ENCODE measurements at places on chromosomes 2 and 18.

GRCh38 chr18:22348521-22349316 lies 69.0 kb downstream of the CTAGE1 start:
- DNase-seq: no peak

DNA sequence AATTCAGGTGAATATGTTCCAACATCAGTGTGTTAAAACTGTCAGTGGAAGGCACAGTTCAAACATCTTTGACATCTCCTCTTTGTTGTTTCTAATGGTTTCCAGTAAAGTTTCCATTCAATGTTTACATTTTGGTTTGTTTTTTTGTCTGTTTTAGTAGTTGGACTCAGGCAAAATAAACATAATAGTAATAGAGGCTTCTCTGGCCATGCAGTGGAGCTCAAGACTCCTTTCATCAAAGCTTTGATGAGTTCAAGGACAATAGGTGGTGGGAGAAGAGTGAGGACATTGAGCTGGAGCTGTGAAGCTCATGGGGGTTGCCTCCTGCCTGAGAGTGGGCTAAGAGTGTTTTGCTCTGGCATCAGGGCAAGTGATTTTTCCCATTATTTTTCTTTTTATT lies 1853.7 kb upstream of the CELF4 start:
- no peak for DNase-seq

DNA sequence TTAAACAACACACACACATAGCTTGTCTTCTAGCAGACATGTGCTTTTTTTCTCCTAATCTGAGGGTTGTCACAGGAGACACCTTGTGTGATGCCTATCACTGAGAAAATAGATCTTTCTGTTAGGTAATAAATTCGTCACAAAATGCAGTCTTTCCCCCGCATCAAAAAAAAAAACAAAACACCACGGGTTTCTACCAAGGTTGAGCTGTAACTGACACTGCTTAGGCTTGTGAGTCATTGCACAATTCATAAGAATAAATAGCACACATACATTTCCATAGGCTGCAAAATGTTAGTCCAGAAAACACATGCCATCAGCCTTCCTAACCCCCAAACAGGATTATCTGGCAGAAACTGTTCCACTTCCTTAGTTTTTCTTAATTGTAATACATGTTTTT lies 6.5 kb downstream of the TMEM163 start:
- DNase-seq: no peak

DNA sequence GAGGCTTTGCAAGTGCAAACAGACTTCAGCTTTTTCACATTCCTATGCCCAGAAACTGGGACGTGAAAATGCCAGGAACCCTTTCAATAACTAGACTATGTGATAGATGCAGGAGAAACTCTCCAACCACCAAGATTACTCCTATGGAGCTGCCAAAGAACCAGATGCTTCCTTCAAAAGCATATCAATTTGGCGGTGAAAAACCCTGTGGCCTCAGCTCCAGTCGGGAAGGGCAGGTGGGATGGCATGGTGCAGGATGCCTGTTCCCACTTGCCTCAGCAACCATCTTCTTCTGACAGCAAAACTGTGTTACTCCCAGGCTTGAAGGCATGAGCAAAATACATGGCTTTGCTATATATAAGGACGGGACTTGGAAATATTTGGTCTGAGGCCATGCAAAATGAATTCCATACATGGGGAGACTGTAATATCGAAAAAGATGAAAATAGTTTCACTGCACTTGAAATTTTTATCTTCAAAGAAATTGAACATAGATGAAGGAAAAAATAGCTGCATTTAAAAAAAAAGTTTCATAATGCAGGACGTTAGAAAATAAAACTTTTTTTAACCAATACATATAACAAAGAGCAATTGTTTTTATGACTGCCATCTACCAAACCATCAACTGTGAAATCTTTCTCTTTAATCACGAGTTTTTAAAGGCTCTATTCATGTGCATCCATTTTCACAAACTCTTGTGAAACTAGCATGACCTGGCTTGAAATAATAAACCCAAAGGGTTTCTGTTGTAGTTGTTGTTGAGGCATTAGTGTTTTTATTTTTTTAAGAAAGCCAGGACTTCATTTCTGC lies 99.1 kb downstream of the AFF3 start:
- DNase-seq: no peak

GRCh38 chr2:106299696-106300095 lies 105.6 kb upstream of the UXS1 start:
- no peak for DNase-seq

GRCh38 chr2:189569295-189569910 lies 11.2 kb downstream of the SLC40A1 start:
- no peak for DNase-seq

GRCh38 chr2:24820175-24820513 lies 26.9 kb downstream of the CENPO start:
- no peak for DNase-seq

DNA sequence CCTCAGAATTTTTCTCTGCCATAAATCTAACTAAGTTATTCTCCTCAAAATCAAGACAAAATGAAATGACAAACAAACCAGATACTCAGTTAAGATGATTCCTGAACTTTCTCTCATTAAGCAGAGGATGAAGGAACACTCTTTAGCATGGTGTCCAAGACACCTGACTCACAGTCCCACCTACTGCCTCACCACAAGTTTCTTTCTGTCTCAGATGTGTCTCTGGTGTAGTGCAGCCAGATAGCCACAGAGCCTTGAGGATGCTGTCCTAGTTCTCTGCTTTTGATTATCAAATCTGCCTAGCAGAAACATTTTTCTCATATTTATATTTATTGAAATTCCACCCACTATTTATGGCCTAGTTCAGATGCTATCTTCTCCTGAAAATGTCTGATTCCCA lies 103.6 kb upstream of the TMEM200C start:
- DNase-seq: no peak

- no peak for DNase-seq
Observed at GRCh38 chr18:5052491-5052890, 144.6 kb downstream of the AKAIN1 start.

DNA sequence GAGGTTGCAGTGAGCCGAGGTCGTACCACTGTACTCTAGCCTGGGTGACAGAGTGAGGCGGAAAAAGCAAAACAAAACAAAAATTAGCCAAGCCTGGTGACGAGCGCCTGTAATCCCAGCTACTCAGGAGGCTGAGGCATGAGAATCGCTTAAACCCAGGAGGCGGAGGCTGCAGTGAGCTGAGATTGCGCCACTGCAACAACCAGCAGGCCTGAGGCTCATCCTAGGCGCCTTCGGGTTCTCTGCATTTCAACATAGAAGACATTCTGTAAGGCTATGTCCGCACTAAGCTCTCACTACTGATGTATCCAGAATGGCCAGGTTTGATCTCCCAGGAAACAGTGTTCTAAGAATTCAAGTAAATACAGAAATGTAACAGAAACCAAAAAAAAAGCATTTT lies 23.5 kb downstream of the PTPN2 start:
- DNase-seq: no peak

GRCh38 chr18:62066102-62066818 lies 120.6 kb downstream of the PIGN start:
- DNase-seq: no peak

GRCh38 chr2:191895195-191895594 lies 48.3 kb upstream of the CAVIN2 start:
- DNase-seq: no peak

- DNase-seq: no peak
Observed at GRCh38 chr2:204453730-204454167, 91.5 kb upstream of the PARD3B start.

GRCh38 chr18:55768255-55768654 lies 180.3 kb upstream of the TCF4 start:
- no peak for DNase-seq

DNA sequence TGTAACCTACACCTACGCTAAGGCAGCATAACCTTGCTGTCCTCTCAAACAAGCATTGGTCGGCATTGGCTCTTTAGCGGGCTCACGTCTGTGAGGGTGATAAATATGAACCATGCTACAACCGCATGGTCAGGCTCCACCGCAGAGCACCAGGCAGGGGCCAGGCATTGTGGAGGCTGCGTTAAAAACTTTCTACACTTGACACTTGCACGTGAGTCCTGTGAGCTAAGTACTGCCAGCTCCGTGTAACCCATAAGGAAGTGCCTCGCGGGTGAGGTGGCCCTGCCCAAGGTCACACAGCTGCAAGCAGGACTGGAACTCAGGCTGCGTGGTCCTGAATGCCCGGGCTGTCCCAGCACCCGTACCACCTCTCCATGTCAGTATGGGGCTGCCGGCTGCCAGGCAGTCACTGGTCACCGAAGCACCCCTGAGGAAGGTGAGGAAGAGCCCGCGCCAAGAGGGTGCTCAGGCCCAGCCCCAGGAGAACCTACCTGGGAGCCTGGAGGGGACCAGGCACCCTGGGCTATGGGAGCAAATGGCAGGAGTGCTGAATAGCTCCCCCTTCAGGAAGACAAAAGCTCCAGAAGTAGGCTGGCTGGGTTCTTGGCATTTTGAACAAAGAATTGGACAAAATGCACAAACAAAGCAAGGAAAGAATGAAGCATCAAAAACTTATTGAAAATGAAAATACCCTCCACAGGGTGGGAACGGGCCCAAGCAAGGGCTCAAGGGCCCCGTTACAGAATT lies 271.1 kb upstream of the RAB6C start:
- no peak for DNase-seq

DNA sequence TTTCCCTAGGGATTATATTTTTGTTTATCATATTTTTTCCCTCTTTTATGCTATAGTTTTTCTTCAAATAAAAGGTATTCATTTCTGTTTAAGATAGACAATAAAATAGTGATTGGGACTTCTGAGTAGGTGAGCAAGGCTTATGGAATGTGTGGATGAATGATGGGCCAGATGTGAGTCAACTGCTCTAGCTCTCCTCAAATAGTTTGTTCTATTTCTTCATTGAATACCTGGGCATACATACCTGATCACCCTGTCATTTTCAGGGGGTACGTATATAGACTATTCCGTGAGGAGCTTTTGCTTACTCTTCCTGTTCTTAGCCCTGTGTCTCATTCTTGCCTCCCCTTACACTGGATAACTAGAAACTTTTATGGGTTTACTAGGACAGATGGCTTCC lies 41.9 kb downstream of the BABAM2 start:
- no peak for DNase-seq

- peak; percentile 26 for DNase-seq
Observed at GRCh38 chr2:45458909-45459563, 152.0 kb downstream of the SRBD1 start.

DNA sequence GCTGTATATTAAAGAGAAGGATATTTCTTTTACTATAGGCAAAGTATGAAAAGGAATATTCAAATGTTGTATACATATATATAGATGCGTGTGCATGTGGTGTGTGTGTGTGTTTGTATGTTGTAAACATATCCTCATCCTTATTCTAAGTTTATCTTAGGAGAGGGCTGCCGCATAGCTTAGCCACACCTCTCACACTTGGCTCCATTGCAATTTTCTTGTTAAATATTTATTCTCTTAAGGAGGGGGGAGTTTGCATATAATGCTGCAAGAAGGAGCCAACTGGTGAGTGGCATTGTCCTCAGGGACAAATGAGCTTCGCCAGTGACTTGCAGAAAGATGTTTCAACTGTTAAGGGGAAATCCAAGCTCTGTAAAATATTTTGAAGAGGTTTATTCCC lies 360.1 kb upstream of the RND3 start:
- DNase-seq: no peak

DNA sequence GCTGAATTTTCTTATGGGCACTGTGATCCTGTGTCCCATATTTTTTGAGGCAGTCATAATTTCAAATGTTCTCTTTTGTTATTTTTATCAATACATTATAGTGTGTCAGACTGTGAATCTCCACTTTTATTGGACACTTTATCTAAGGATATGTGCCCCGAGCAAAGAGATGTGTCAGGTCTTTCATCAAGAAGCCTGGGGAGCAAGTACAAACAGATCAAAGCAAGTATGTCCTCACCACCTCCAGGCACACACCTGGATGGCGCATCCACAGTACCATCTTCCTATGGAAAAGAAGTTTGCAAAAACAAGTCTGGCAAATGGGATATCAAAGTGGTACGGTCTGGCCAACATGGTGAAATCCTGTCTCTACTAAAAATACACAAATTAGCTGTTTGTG lies 81.0 kb upstream of the ZNF236 start:
- DNase-seq: no peak

DNA sequence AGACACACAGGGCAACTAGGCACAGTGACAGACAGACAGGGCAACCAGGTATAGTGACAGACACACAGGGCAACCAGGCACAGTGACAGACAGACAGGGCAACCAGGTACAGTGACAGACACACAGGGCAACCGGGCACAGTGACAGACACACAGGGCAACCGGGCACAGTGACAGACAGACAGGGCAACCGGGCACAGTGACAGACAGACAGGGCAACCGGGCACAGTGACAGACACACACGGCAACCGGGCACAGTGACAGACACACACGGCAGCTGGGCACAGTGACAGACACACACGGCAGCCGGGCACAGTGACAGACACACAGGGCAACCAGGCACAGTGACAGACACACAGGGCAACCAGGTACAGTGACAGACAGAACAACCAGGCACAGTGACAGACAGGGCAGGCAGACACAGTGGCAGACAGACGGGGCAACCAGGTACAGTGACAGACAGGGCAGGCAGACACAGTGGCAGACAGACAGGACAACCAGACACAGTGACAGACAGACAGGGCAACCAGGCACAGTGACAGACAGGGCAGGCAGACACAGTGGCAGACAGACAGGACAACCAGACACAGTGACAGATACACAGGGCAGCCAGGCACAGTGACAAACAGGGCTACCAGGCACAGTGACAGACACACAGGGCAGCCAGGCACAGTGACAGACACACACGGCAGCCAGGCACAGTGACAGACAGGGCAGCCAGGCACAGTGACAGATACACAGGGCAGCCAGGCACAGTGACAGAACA lies 64.7 kb upstream of the RAB6C start:
- DNase-seq: no peak

Data from lower leg skin (tissue), 4 donors.